Heart right ventricle (tissue), 16 donors: ENCODE measurements at places on chromosomes 6 and 20. TPM values are rescaled to one million over a fixed set of nuclear protein-coding genes. Genes with fewer than 3 reads are reported as not detected.
A peak's percentile ranks its signal among the peaks of the same experiment; 100 is the strongest.

CGA gene
- not detected for polyA plus RNA-seq

PKHD1 gene
- not detected for polyA plus RNA-seq

ALDH8A1 gene
- 1.7 TPM for polyA plus RNA-seq

FAXC gene
- 0.07 TPM for polyA plus RNA-seq

GRCh38 chr6:10383331-10384090 lies 31.4 kb downstream of the TFAP2A start:
- DNase-seq, result no peak
- H3K36me3 ChIP-seq, result no peaks in the 10 kb centered on the region
- peaks cover 15% of the 10 kb centered on the region for H3K4me1 ChIP-seq
- no peak overlapping the region for H3K4me3 ChIP-seq
- no peak overlapping the region for H3K27ac ChIP-seq

DNA sequence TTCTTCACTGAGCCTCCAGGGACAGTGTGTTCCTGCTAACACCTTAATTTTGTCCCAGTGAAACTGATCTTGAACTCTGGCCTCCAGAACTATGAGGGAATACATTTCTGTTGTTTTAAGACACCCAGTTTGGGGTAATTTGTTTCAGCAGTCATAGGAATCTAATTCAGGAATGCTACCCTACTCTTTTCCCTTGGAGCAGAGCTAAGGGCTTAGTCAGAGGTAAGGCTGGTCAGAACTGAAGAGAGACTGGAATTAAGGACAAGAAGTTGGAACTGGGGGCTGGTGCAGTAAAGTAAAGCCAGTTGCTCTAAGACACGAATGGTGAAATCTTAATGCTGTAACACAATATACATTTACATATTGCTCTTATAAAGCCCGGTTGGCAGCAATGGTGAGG lies 809.7 kb downstream of the MAFB start:
- H3K4me1 ChIP-seq, result no peaks in the 10 kb centered on the region
- no peak overlapping the region for H3K27ac ChIP-seq
- no peak overlapping the region for H3K4me3 ChIP-seq

DNA sequence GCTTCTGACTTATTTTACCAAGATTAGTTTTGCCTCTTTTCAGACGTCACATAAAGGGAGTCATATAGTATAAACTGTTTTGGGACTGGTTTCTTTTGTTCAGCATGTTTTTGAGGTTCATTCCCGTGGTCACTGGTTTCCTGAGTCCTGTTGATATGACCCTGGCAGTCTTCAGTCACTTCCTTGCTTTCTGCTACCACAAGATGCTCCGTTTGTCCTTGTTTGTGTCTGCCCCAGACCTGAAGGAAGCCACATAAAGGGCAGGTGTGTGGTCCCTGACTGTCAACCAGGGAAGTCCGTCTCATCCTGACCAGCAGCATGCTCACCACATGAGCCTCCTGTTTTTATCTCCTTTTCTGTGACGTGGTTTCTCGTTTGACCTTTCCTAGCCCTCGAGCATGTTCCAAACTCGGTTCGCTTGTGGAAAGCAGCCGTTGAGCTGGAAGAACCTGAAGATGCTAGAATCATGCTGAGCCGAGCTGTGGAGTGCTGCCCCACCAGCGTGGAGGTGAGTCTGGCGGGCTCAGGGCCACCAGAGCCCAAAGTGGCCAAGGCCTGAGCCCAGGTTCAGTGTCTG lies 26.1 kb upstream of the C20orf204 start:
- no peaks in the 10 kb centered on the region for H3K27me3 ChIP-seq
- no peak overlapping the region for H3K27ac ChIP-seq
- H3K4me1 ChIP-seq, result no peaks in the 10 kb centered on the region
- DNase-seq, result no peak
- H3K36me3 ChIP-seq, result peaks cover 85% of the 10 kb centered on the region

- no peaks in the 10 kb centered on the region for H3K36me3 ChIP-seq
- DNase-seq, result no peak
- no peak overlapping the region for H3K27ac ChIP-seq
- no peak overlapping the region for H3K4me3 ChIP-seq
- H3K4me1 ChIP-seq, result no peaks in the 10 kb centered on the region
Measured at GRCh38 chr20:48467622-48468021, 360.2 kb downstream of the PREX1 start.

GRCh38 chr20:24381886-24382285 lies 87.5 kb upstream of the SYNDIG1 start:
- no peak overlapping the region for H3K27ac ChIP-seq
- H3K4me3 ChIP-seq, result no peak overlapping the region
- H3K36me3 ChIP-seq, result no peaks in the 10 kb centered on the region
- no peak for DNase-seq

DNA sequence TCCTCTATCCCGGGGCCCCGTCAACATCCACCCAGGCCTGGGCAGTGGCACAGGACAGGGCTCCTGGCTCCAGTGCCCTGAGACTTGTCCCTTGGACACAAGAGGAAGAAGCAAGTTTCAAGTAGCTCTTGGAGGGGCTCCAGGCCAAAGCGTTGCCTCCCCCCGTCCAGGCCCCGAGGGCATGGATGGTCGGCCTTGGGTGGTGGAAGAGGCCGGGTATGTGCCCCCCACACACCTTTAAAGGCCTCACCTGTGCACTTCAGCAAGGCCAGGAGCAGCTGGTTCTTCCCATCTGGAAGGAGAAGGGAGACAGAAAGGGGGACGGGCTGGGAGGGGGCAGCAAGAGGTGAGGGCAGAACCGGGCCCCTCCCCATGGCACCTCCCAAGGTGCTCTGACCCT lies 190.3 kb downstream of the PREX1 start:
- no peak overlapping the region for H3K27ac ChIP-seq
- no peak overlapping the region for H3K4me3 ChIP-seq
- no peak for DNase-seq
- peaks cover 38% of the 10 kb centered on the region for H3K36me3 ChIP-seq

DNA sequence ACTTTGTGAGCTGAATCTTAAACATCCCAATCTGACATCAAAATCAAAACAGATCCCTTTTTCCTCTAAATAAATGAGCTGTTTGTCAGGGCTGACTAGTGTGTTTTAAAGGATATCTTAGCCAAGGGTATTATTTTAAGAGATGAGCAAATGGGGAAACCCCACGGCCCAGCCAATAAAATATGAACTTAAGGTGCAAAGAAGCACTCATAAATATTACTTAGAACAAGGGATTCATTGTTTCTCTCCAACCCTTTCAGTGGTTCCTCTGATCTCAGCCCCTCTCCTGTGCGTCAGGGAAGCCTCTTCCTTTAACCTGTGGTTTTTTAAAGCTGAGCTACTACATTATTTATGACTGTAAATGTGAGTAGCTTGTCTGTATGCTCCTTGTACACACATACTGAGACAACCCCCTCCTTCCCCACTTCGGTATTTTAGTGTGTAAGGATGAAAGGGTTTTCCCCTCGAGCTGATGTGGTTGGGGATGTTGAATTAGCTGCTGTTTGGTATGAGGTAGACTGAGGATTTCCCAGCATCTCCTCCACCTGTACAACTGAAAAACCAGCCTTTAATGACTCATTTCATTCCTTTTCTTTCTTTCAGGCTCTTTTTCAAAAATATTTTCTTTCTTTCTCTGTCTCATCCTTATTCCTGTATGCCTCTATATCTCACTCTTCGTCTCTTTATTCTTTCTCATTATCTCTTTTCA lies 6.5 kb downstream of the BMP5 start:
- H3K27ac ChIP-seq, result peak overlapping the region; percentile 47
- DNase-seq, result no peak
- H3K27me3 ChIP-seq, result no peaks in the 10 kb centered on the region
- H3K36me3 ChIP-seq, result no peaks in the 10 kb centered on the region
- peak overlapping the region; percentile 45 for H3K4me3 ChIP-seq
- H3K4me1 ChIP-seq, result no peaks in the 10 kb centered on the region

DNA sequence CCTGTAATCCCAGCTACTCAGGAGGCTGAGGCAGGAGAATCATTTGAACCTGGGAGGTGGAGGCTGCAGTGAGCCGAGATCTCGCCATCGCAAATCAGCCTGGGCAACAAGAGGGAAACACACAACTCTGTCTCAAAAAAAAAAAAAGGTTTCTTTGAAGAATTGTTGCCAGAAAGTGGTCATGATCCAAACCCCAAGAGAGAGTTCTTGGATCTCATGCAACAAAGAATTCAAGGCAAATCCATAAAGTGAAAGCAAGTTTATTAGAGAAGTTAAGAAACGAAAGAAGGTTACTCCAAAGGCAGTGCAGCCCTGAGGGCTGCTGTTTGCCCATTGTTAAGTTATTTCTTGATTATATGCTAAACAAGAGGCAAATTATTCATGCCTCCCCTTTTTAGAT lies 14.5 kb upstream of the KIFC1 start:
- H3K27me3 ChIP-seq, result no peaks in the 10 kb centered on the region
- no peak for DNase-seq
- H3K27ac ChIP-seq, result no peak overlapping the region
- H3K4me1 ChIP-seq, result peaks cover 49% of the 10 kb centered on the region

DNA sequence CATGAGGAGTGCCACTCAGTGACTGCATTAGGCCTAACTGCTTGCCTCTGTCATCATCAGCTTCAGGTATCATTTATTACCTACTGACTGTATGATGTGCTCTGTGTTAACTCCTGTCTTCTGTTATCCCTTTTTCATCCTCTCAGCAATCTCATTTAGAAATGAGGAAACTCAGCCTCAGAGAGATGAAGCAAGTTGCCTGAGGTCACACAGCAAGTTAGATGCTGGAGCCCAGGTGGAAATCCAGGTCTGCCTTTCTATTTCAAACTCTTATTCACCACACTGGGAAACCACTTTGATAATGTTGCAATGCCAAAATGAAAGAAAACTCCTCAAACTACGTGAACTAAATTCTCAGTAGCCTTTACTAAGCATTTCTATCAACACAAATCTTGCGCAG lies 1.3 kb downstream of the FERMT1 start:
- no peak for DNase-seq
- H3K4me1 ChIP-seq, result peaks cover 4% of the 10 kb centered on the region
- no peaks in the 10 kb centered on the region for H3K36me3 ChIP-seq
- peaks cover 16% of the 10 kb centered on the region for H3K27me3 ChIP-seq

DNA sequence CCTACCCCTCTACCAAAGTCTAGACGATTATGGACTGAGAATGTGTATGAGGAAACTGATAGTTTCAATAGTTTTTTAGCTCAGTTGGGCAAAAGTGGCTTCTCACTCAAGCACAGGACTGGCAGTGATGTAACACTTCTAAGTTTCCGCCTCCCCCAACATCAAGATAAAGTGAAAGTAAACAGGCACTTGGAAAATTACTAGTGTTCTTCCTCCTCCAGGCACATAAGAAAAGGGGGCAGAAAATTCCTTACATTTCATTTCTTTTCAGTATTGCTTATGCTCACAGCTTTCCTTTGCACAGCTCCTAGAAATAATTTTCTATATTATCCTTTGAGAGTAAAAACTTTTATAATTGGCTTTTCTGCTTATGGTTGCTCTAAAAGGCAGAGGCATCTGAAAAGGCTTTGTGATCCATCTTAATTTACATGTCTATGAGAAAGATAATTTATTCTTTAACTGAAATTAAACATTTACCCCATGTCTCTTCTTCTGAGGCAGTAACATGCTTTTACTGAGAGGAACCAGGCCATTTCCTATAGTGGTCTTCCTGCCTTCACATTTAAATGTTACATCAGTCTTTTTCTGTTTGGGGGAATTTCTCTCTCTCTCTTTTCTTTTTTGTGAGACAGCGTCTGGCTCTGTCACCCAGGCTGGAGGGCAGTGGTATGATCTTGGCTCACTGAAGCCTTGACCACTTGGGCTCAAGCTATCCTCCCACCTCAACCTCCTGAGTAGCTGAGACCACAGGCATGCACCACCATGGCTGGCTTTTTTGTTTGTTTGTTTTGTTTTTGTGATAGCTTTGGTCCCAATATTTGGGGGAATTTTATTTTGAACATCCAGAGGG lies 65.0 kb upstream of the EEF1A1 start:
- H3K27ac ChIP-seq, result peak overlapping the region; percentile 77
- H3K36me3 ChIP-seq, result no peaks in the 10 kb centered on the region
- peak overlapping the region; percentile 23 for H3K4me3 ChIP-seq
- H3K27me3 ChIP-seq, result no peaks in the 10 kb centered on the region
- DNase-seq, result peak; percentile 67
- H3K4me1 ChIP-seq, result no peaks in the 10 kb centered on the region

DNA sequence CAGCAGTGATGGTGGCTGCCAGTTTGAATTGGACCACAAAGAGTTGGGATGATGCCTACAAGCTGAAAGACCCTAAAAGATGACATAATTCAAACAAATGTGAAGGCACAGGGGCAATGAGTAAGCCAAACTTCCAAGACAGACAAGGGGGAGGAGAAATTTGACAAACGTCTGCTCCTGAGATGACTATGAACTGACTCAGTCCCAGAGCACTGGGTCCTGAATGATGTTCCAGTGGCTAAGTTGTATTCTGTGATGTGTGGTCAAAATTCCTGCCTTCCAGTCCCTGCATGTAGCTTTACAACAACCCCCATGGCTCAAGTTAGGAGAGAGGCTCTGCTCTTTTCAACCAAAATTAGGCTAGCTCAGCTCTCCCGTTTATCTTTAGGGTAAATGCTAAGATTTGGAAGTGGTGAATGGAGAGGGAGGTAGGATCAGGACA lies 86.1 kb upstream of the SIRPA start:
- H3K4me3 ChIP-seq, result no peak overlapping the region
- no peak for DNase-seq
- no peaks in the 10 kb centered on the region for H3K27me3 ChIP-seq
- no peaks in the 10 kb centered on the region for H3K36me3 ChIP-seq
- peaks cover 45% of the 10 kb centered on the region for H3K4me1 ChIP-seq

DNA sequence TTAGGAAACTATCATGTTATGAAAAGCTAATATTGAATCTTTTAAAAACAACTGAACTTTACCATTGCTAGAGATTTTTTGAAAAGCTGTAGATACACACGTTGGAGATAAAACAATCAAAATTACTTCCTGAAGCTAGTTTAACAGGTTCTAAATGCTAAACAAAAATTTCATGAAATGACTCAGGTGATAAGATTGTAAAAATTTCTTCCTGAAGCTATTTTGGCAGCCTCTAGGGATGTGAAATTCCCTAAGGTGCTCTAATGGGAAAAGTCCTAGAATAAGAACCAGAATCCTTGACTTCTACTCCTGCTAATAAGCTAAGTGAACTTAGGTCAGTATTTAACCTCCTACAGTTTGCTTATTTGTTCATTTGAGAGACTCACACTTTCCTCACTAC lies 8.5 kb downstream of the GCM2 start:
- no peaks in the 10 kb centered on the region for H3K36me3 ChIP-seq
- H3K27ac ChIP-seq, result no peak overlapping the region
- H3K27me3 ChIP-seq, result no peaks in the 10 kb centered on the region
- no peak overlapping the region for H3K4me3 ChIP-seq
- DNase-seq, result no peak
- H3K4me1 ChIP-seq, result no peaks in the 10 kb centered on the region
